NCI-H2029 treated with DMSO at 0.1 percent for 48 hours (cell line): ENCODE measurements at places on chromosomes 2 and 18.

DNA sequence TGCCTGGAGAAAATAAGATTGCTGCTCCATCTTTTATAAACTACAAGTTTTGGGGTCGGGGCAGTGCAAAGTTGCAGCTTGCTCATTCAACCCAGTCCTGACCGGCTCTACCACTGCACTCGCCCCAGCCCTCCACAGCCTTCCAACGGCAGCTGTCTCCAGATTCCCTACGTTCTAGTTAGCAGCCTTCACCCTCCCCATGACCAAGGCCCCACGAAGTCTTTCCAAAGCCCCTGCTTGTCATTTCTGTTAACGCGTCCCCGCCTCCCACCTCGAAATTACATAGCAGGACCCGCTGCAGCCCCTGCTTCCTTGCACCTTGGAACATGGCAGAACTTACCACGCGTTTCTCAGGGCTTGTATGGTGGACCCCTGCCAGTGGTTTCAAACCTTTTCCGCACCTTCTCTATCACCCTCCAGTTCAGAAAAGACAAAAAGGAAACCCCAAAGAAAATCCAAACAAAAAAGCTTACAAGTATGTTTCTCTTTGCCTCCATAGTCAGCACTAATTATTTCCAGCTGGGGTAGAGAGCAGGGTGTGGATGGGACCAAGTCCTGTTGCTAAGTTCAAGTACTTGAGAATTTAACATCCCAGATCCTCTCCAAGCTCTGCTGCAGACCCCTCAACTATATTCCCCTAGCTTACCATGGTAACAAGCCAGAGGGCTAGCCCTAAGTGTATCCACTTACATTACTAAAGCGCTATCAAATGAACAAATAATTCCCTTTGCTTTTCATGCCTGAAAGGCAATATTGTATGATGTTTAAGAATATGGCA is 161.5 kb downstream of the TGIF1 start:
- DNase-seq = no peak

- DNase-seq = no peak
Measured at GRCh38 chr18:31657823-31658669, 26.3 kb downstream of the B4GALT6 start.

DNA sequence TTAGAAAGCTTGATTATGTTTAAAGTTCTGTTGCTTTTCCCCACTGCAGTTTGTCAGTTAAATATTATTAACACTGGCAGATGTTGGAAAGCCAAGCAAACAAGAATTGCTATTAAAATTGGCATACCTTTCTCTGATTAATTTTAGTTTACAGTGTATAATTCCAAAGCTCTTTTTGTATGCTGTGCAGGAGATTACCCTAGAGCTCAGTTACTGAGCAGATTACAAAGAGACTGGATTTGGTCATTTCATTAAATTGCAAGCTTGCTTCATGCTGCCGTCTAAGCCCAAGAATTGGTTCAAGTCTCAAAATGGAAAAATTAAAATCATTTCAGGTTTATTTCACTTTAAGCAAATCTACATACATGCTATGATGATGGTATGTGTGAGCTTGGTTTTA is 2.3 kb downstream of the ASAP2 start:
- no peak for DNase-seq

- DNase-seq = no peak
Measured at GRCh38 chr2:86293612-86294011, 43.8 kb downstream of the REEP1 start.

GRCh38 chr2:119232666-119232993 is 9.0 kb downstream of the STEAP3 start:
- DNase-seq = no peak

- no peak for DNase-seq
Measured at GRCh38 chr2:233211548-233211895, 40.0 kb upstream of the ATG16L1 start.

DNA sequence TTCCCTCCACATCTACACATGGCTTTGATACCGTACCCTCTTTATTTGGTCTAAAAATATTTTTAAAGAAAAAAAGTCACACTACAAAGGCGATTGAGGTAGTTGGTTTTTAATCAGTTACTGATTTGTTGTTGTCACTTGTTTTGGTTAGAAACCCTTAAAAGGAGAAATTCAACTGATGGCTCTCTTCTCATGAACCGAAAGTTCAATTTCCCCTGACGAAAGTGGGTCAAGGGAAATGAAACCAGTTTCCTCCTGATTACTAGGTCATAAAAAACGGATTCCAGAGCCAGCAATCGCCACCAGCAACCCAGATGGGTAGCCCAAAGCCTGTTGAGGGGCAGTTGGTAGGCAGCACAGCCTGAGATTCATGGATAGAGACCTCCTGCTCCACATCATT is 63.2 kb downstream of the DLGAP1 start:
- no peak for DNase-seq

DNA sequence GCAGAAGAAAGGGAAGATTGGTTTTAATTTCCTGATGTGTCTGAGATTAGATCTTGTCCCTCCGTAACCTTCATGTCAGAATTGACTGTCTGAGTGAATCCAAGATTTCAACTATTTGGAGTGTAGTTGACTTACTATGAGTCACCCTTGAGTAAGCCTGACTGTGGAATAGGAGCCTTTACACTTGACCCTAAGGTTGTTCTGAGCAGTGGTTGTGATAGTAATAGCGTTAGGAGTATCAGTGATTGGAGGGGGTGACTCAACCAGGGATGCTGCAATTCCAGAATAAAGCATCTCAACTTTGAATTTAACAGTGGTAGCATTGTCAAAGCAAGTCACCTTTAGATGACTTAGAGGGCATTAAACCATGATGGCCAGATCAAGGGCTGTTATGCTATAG is 979.5 kb upstream of the FAM98A start:
- no peak for DNase-seq
